Activated T-cell treated with anti-CD3 and anti-CD28 coated beads for 4 hours (primary cell): ENCODE measurements at places on chromosomes 3 and 15.

DNA sequence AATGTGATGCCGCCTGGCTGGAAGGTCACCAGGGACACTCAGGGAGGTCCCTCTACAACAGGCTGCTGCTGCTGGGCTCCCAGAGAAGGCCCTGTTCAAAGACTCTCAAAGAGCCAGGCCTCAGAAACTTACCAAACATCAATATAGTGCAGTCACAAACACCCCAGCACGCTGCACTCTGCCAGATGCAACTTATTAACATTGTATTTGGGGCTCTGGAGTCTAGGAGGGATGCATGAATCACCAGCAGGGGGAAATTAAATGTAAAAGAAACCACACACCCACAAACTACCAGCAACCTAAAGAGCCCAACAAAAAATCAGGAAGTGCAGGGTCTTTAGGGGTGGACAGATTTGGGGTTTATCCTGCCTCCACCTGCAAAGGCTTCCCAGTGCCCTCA lies 74.6 kb upstream of the SPATA12 start:
- DNase-seq = no peak

- no peak for DNase-seq
Observed at GRCh38 chr15:45534821-45535220, 12.3 kb upstream of the SLC30A4 start.

DNA sequence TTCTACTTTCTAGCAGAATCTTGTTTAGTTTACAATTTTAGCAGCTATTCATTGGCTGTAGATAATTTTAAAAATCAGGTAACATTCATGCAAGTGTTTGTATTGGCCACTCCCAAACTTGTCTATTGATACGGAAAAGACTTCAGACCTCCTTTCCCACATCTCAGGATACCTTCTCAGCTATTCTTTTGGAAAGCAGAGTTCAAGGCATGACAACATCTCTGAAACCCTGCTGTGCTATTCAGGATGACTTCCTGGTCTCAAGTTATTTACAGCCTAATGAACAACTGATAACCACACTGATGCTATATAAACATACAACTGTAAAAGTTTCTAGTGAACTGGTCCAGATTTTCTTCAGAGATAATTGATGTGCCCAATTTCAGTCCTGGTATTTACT lies 55.8 kb downstream of the DZIP3 start:
- DNase-seq = no peak

DNA sequence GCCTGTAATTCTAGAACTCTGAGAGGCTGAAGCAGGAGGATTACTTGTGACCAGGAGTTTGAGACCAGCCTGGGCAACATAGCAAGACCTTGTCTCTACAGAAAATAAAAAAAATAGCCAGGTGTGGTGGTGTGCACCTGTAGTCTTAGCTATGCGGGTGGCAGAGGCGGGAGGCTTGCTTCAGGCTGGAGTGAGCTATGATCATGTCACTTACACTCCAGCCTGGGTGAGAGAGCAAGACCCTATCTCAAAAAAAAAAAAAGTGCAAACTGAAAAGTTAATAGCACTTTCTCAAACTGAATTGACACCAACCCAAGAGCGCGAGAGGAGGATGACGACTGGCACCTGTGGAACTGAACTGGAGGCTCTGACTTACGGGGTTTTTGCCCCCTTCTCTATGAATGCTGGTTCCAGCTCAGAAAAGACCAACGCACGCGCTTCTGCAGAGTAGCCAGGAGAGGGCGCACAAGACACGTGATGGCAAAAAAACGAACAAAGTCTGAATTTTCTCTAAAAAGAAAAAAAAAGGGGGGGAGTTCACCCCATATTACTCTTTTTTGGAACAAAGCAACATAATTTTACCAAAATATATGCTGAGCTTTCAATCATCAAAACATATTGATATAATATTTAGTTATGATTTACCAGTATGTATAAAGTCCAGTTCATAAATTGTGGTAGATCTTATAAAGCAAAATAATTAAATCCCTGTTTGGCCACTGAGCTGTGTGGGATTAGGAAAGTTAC lies 23.7 kb downstream of the CFAP92 start:
- peak; percentile 62 for DNase-seq

- no peak for DNase-seq
Observed at GRCh38 chr15:63198371-63199250, 9.2 kb downstream of the RAB8B start.

GRCh38 chr15:99616773-99617342 lies 51.1 kb downstream of the MEF2A start:
- DNase-seq = no peak

- no peak for DNase-seq
Observed at GRCh38 chr3:169542331-169542751, 121.2 kb downstream of the MECOM start.

- DNase-seq = no peak
Observed at GRCh38 chr3:55780913-55781312, 293.8 kb upstream of the WNT5A start.

DNA sequence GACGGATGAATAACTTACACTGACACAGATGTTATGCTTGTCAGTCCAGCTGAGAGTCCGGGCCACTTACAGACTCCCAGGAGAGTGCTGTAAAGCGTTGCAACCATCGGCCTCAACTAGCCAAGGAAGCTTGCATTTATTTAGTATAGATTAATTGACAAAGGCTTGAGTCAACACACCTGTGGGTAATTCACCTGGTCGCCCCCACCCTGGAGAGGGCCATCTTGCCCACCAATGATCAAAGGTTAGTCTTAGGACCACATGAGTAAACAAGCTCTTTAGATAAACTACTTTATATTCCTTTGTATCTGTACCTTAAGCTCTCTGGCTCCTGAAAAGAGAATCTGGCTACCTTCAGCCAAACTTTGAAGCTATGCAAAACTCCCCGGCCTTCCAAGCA lies 51.0 kb downstream of the PAK2 start:
- no peak for DNase-seq

GRCh38 chr15:71757741-71758530 lies 52.4 kb upstream of the NR2E3 start:
- no peak for DNase-seq

- no peak for DNase-seq
Observed at GRCh38 chr3:17979252-17979651, 236.8 kb upstream of the TBC1D5 start.

DNA sequence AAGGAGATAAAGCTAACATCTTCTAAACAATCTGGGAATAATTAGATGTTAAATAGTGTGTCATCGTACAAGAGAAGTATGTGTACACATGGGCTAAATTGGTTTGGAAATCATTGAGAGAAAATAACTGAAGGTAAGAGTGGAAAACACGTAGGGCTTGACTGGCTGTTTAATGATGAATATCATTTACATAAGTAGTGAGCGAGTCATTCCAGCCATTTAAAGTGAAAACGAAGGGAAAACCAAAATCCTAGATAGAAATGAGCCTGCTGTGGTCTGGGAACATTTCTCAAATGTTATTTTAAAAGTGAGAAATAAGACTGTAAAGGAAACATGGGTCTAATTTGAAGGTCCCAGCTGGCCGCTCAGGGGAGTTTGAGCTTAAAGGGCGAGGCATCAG lies 41.9 kb upstream of the KCNMB2 start:
- DNase-seq = no peak

DNA sequence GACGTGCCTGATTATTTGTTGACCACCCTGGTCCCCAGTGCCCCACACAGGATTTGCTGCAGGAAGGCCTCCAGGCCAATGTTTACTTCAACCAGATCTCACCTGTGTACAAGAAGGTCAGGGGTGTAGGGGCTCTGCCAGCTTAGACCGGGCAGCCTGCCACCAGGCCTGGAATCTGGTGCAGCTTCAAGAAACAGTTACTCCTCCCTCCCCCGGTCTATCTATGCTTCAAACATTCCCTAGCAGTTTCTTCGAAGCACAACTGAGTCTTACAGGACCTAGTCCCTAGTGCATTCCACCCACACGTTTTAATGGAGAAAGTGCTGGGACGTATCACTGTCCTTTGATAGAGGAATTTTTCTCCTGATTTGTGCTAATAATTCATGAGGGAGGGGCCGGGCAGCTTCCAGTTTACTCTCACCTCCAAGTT lies 8.0 kb downstream of the SH3BP5 start:
- no peak for DNase-seq

DNA sequence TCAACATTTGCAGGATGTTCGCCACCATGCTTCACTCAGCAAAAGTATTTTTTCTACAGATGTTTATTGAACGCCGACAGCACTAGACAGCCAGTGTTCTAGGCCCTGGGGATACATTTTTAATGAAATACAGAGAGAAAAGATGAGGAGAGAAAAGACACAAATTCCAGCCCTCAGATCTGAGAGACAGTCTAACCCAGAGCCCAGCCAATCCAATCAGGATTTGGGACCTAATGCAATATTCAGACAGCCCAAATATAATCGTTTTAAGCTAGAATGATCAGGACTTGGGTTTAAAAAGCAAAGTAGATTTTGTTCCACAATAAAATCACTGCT lies 174.8 kb downstream of the SLCO3A1 start:
- DNase-seq = no peak

GRCh38 chr3:27079427-27080257 lies 289.5 kb downstream of the NEK10 start:
- DNase-seq = no peak

DNA sequence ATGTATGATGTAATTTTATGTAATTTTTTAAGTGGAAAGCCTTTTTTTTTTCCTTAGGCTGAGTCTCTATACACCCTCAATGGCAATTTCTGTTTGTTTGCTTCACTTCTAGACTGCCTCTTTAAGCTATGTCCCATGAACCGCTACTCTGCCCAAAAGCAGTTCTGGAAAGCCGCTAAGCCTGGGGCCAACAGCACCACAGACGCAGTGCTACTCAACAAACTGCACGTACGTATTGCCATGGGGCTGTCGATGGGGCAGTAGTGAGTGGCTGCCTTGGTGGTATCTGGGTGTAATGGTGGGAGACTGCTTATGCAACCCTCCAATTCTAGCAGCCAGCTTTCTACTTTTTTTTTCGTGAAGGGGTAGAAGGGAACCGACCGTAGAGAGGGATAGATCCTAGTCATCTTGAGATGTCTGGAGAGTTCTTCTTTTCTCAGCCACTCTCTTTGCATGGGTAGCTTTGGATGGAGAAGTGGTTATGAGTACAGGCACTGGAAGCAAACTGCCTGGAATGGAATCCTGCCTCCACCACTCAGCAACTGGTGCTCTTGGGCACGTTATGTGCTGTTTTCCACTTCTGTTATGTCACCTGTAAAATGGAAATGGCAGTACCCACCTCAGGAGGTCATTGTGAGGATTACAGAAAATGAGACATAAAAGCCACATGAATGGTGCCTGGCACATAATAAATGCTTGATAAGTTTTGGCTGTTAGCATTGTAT lies 134.7 kb downstream of the ITPR1 start:
- no peak for DNase-seq

- DNase-seq = no peak
Observed at GRCh38 chr3:46537779-46538178, 28.3 kb downstream of the LRRC2 start.

DNA sequence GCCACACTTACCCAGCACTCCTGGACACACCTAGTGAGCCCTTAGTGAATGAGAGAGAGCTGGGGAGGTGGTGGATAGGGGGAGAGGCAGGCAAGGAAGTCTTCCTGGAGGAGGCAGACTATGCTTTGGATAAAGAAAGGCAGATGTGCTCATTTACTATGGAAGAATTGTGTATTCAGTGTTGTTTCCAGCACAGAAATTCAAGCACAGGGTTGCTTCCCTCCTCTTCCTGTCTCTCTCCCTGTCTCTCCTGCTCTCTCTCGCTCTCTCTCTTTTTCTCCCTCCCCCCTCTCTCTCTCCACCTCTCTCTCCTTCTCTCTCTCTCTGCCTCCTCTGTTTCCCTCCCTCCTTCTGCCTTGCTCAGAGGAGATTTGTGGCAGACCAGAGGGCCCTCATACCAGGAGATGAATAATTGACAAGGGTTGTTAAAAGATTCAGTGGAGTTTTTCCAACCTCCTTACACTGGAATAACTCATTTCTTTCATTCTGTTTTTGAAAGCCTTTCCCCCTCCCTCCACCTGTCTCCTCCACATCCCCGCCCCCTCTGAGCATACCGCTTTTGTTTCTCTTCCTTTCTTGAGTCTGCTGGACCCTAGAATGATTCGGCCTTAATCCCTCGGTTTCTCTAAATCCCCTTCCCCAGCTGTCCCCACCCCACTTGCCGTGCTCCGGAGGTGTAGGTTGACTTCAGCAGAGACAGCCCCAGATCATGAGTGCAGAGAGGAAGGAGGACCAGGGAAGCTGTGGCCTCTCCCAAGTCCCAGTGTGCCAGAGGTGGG lies 65.6 kb downstream of the CCDC33 start:
- no peak for DNase-seq

DNA sequence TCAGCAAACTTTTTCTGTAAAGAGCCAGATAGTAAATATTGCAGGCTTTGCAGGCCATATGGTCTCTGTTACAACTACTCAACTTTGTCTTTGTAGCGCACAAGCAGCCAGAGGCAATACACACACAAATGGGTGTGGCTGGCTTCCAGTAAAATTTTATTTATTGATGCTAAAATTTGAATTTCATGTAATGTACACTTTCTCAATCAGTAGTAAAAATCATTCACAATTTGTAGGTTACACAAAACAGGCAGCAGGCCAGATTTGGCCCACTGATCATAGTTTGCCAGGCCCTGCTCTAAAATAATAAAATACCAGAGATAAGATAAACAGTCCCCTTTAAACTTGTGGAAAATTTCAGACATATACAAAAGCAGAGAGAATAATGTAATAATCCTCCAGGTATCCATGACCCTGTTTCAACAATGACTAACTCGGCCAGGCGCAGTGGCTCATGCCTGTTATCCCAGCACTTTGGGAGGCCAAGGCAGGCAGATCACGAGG lies 330.3 kb downstream of the SHQ1 start:
- DNase-seq = no peak

GRCh38 chr15:101369676-101370075 lies 74.6 kb upstream of the SNRPA1 start:
- DNase-seq = no peak

GRCh38 chr3:99484871-99485270 lies 153.5 kb upstream of the COL8A1 start:
- no peak for DNase-seq

DNA sequence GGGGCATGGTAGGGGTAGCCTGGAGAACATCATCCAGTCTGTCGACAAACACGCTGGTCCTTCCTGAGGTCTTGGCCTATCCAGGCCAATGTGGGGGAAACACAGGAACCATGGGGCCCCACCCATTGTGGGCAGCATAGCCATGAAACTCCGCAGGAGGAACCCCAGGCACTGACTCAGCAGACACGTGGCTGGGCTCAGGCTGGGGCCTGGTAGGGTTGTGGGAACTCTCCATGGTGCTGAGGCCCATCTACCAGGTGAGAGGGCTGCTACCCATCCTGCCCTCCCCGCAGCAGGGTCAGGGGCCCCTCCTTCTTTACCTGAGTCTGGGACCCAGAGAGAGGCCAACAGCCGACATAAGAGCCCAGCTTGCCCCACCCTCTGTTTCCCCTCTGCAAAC lies 22.6 kb upstream of the CACNA2D2 start:
- DNase-seq = peak; percentile 31

- DNase-seq = peak; percentile 57
Observed at GRCh38 chr3:195549931-195550519, 6.9 kb upstream of the PPP1R2 start.

GRCh38 chr15:31563001-31563400 lies 236.4 kb downstream of the KLF13 start:
- DNase-seq = no peak

GRCh38 chr15:30001602-30002001 lies 81.2 kb upstream of the GOLGA8J start:
- no peak for DNase-seq
